ENCODE measurements at places on chromosomes 7 and 10.

DNA sequence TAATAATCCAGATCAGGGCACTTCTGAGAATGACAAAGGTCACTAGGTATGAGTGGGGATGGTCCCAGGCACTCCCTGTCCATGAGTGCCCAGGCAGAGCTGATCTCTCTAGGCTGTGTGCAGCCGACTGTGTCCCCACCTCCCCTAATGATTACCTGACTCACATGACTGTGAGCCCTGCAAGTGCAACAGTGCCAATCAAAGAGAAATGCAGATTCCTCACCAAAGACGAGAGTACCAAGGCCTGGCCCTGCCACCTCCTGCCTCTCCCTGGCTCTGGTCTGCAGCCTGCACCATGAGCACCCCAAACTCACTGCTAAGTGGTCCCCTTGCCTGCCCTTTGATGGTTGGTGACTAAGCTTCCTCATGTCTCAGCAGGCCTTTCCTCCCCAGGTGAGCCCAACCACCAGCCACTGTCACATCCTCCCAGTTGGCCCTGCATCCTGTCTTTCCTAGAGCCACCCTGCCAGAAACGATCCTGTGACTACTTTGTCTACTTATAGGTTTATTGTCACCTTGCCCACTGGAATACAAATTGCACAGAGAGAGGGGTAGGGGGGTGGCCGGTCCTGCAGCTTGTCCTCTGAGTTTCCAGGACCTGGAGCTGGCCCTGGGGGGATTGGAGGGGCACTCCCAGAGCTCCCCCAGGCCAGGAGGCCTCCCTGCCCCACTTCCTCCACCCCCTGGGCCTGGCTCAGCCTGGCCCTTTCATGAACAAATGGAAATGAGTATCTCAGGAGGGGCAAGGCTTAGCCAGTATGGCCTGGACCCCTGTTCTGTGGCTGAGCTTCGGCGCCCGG, 22.4 kb upstream of the GDF10 start:
- DNase-seq, result no peak

GRCh38 chr10:13773043-13773442, 186.3 kb downstream of the PRPF18 start:
- peak; percentile 10 for DNase-seq

DNA sequence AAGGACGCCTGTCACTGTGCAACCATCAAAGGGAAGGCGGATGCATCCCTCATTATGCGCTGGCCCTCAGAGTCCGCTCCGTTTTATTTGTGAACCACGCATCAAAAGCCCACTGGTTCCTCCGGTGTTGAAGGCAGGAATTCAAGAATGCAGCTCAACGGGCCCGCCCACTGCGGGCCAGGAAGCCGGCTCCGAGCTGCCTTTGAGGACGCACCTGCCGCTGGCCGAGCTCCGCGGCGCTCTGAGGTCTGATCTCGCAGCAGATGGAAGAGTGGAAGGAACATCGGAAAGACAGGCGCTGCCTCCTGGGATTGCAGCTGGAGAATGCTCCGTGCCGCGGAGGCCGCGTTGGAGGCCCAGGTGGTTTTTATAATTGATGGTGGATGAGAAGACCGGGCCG, 56.9 kb upstream of the ADGRA1 start:
- DNase-seq, result no peak

DNA sequence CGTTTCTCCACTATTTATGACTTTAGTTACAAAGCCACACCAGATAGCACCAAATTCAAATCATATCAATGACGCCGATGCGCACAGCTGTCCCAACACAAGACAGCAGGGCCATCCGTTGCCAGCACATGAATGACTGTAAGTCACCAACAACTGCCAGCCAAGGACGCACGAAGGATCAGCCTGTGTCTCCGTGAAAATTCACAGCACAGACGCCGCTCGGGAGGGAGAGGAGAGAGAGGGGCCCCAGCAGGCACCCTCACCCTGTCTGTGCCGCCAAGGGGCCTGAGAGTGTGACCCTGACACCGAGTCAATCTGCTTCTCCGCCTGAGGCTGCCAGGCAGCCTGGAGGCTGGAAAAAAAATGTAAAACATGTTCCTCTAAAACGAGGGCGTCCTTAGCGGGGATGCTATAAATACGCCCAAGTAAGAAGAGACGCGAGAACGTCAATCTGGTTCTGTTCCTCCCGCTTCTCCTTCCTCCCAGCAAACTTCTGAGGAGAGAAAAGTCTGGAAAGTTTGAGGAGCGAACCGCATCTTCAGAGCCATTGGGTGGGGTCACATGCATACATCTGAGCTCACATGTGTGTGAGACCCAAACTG, 111.2 kb downstream of the PTPRN2 start:
- no peak for DNase-seq

- no peak for DNase-seq
Observed at GRCh38 chr10:103600956-103601569, 107.6 kb downstream of the NEURL1 start.

- peak; percentile 37 for DNase-seq
Observed at GRCh38 chr10:88227342-88228018, 355.6 kb downstream of the RNLS start.

DNA sequence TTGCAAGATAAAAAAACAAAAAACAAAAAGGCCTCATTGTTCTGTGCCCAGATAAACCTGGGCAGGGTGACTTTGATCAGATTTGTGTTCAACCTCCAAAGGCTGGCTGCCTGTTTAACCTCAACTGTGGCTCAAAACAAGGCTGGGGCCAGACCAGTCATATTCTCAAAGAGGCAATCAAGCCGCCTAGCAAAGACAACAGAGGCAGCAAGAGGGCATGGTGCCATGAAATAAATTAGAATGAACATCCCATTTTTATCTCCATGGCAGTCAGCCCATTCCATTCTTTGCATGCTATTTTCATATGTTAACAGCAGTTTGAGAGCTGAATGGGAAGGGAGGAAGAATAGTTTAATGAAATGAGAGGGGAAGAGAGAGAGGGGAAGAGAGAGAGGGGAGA, 1150.3 kb downstream of the TYW1 start:
- no peak for DNase-seq

- DNase-seq, result no peak
Observed at GRCh38 chr7:18520450-18521235, 25.1 kb downstream of the HDAC9 start.

GRCh38 chr10:97647556-97647955, 7.1 kb downstream of the PI4K2A start:
- peak; percentile 85 for DNase-seq

DNA sequence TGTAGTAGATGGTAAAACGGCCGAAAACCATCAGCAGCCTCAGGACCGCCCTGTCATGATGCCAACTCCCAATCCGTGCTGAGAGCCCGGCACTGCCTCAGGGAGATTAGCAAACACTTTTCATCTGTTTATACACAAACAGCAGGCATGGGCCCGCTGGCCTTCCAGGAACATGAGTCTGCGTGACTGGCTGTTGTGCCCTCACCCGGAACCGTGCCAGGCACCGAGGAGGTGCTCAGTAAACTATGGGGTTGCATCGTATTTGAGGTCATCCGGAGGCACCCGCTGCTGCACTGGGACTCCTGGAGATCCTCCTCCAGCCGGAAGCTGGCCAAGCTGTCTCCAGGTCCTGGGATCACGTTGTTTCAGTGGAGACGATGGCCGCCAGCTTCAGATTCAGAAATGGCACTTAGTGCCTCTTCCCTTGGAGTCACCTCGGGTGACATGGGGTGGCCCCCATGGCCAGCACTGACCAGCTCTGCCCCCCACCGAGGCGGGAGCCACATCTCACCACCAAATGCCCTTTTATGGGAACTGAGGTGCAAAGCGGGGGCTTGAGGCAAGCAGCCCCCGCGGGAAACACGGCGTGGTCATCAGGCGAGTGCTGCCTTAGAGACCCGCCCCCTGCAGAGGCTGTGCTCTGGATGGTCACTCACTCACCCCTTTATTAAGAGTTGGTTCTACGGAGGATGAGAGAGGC, 585.9 kb downstream of the PTPRN2 start:
- DNase-seq, result no peak
